ENCODE measurements at places on chromosomes 16 and 17. TPM values are rescaled to one million over a fixed set of nuclear protein-coding genes. Genes with fewer than 3 reads are reported as not detected.

GRCh38 chr16:88769617-88770460 is 15.2 kb downstream of the PIEZO1 start:
- DNase-seq, result no peak

- no peak for DNase-seq
These were observed 44.3 kb downstream of the OMG start for GRCh38 chr17:31252741-31253140.

DNA sequence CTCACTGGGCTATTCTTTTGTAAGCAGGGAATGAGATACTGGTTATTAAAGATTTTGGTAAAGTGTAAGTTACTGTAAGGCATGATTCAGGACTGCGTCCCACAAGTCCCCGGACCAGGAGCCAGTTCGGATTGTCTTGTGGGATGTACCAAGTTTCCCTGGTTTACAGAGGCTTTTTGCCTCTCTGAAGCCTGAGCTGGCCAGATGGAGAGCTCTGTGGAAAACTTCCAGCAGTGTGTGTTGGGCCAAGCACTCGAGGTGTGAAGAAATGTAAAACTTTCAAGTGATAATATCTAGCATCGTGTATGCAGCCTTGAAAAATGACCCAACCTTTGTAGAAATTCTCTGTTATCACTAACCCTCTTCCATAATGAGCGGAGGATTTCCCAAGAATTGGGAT is 2.4 kb downstream of the EPN2 start:
- DNase-seq, result no peak

CYTH1 gene
- 22.9 TPM for total RNA-seq

DNA sequence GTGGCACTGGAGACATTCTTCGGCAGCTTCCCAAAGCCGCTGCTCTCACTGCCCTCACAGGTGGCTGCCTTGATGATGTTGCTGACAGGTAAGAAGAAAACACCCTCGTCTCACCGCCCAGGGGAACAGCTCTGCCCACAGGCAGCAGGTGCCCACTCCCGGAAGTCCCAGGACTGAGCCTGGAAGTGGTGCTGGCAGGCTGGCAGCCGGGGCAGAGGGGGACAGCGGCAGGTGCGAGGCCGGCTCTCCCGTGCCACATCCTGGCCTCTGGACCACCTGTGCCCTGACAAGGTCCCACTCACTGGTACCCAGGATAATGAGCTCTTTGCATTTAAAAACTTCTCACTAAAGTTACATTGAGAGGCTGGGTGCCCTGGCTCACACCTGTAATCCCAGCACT is 20.4 kb downstream of the CEP131 start:
- no peak for DNase-seq

DNA sequence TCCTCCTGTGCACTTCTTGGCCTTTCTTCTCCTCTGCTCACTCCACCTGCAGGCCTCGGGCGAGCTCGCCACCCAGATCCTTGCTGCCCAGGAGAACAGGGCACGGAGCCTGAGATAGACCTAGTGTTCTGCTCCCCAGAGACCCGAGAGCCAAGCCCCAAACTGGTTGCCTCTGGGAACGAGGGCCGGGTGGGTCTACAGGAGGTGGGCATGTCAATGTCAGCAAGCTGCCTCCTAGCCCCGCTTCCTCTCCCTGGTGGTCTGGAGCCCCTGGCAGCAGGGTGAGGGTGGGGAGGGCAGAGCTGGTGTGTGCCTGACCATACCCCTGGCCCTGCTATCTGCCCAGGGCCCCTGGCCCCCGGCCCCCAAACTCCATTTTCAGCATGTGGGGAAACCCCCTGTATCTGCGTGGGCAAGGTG is 841 bp upstream of the NDRG4 start:
- no peak for DNase-seq

NPW gene
- total RNA-seq, result 1.3 TPM

GRCh38 chr16:51801635-51802034 is 650.6 kb upstream of the SALL1 start:
- DNase-seq, result no peak

- DNase-seq, result no peak
These were observed 4.2 kb upstream of the MEOX1 start for GRCh38 chr17:43665937-43666236.

DNA sequence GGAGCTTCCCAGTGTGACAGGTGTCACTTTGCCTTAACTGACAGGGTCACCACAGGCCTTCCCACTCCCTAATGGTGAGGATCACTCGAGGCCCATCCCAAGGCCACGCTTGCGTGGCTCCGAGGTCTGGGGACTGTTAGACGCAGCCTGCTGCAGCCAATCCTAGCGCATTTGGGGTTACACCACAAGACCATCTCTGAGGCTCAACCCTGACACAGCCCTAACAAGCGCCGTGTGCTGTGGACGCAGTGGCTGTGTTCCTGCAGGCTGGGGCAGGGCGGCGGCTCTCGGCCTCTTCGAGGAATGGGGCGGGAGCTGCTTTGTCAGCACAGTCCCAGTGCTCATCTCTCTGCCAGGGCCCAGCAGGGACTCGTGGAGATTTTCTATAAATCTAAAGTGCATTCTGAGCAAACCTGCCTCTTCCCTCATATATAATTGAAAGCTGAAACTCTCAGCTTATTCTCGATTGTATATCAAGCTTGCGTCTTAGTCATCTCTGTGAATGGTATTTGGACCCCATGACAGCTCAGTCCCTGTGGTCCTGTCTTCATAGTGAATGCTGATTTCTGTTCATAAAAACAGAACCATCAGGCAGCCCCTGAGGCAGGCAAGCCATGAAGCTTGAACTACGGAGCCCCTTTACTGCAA is 65.8 kb upstream of the CHMP6 start:
- DNase-seq, result no peak

GRCh38 chr16:2808181-2808580 is 8.9 kb upstream of the PRSS21 start:
- no peak for DNase-seq

GRCh38 chr17:15512071-15512709 is 44.8 kb upstream of the CDRT4 start:
- no peak for DNase-seq

GRCh38 chr16:4385066-4385788 is 13.6 kb downstream of the VASN start:
- no peak for DNase-seq

DNA sequence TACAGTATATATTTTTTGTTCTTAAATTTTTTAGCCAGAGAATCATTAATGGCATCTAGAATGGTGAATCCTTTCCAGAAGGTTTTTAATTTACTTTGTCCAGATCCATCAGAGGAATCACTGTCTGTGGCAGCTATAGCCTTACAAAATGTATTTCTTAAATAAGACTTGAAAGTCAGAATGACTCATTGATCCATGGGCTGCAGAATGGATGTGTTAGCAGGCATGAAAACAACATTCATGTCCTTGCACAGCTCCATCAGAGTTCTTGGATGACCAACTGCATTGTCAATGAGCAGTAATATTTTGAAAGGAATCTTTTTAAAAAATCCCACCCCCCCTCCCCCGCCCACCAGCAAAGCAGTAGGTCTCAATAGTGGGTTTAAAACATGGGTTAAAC is 51.4 kb downstream of the CACNG1 start:
- DNase-seq, result no peak

- no peak for DNase-seq
These were observed 110.3 kb downstream of the TOX3 start for GRCh38 chr16:52436339-52437276.

DPEP3 gene
- 0.13 TPM for total RNA-seq

DNA sequence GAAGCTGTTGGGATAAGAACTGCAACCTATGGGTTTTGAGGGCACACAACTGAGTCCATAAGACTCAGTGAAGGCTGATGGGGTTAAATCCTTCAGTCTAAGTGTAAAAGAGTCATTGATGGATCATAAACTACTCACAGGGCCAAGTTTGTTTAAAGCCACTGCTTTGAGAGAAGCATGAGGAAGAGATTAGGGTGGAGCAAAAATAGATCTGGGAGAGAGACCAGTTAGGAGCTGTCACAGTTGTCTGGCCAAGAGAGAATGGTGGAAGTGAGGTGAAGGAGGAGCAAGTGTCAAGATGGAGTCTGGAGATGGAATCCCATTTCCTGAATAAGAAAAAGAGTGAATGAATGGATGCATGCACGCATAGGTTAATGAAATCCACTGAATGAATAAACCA is 379.1 kb upstream of the CDH11 start:
- DNase-seq, result no peak

PDILT gene
- not detected for total RNA-seq

CLEC3A gene
- not detected for total RNA-seq

CCL11 gene
- not detected for total RNA-seq

GRCh38 chr16:79169239-79169638 is 431.3 kb downstream of the MAF start:
- DNase-seq, result no peak

DNA sequence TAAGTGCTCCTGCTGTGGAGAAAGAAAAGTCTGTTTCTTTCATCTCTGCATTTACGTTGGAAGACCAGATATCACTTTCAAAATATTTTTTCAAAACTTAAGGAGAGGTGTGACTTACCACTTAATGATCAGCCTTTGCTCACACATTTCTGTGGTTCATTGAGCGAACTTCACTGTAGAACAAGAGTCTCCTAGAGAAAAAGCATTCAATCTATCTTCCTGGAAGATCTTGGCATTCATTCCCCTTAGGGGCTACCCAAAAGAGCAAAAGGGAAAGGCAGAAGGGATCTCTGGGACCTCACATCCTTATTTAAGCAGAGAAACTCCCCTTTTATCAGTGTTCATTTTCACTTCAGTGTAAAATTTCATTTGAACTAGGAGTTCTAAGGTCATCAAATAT is 61.2 kb downstream of the HS3ST3A1 start:
- no peak for DNase-seq

All from dermis microvascular lymphatic vessel endothelial cell (primary cell).